Foreskin keratinocyte (primary cell): ENCODE measurements at places on chromosomes 7 and 10.

GRCh38 chr10:5618829-5619228 lies 47.6 kb downstream of the ASB13 start:
- no peak for DNase-seq

DNA sequence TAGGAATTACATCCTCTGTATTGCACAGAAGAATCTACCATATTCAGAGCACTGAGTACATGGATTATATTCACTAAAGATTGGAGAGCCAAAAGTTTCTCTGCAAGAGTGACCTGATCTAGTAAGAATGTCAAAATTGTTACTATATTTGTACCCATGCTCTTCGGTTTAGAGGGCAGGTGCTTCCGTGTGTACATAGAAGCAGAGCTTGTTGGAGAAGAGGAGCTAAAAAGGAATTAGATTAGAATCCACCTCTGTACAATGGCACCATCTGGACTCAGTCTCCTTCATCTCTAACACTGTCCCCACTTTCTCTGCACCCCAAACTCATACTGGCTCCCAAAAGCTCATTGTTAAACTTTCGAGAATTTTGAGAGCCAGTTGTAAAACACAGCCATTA lies 8.3 kb downstream of the CALD1 start:
- no peak for DNase-seq

DNA sequence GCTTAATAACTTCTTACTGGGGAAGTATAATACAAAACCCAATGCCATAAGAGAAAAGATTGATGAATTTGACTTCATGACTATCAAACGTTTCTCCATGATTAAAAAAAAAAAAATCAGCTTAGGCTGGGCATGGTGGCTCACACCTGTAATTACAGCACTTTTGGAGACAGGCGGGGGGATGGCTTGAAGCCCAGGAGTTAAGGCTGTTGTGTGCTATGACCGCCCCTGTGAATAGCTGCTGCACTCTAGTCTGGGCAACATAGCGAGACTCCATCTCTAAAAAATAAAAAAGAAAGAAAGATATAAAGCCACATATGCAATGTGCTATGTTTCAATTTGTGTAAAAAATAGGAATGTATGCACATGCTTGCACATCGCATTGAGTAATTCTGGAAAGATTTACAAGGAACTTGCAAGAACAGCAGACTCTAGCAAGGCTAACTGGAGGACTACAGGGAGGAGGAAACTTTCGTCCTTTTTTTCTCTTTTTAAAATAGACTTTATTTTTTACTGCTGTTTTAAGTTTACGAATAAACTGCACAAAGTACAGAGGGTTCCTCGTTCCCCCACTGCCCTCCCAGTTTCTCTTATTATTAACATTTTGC lies 10.3 kb upstream of the RARRES2 start:
- DNase-seq, result no peak

DNA sequence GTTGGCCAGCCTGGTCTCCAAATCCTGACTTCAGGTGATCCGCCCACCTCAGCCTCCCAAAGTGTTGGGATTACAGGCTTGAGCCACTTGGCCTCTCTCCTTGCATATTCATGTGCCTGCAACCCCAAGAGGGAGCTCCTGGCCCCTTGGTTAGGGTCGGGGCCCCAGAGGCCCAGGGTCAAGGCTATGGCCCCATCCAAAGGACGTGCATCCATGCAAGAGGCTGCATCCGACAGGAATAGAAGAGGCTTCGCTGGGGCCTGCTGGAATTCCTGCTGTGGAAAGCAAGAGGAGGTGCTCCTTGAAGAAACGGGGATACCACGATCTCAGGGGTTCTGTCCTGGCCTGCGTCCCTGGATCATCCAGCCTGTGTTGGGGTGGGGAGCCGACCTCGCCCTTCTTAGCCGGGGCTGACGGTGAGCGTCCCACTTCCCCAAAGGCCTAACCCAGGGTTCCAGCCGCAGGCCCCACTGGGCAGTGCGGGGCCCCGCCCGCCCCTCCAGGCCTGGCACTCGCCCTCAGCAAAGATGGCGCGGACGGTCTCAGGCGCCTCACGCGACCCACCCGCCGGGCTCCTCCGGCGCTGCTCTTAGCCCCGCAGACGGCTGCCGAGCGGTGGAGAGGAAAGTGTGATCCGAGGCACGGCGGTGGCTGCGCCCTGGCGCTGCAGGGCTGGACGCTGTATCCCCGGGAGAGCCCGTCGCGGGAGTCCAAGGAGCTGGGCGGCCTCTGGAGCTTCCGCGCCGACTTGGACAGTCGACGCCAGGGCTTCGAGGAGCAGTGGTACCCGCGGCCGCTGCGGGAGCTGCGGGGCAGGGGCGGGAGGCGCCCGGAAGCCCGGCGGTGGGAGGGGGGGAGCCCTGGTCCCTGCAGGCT lies 54.7 kb downstream of the ZNF727 start:
- DNase-seq, result no peak

DNA sequence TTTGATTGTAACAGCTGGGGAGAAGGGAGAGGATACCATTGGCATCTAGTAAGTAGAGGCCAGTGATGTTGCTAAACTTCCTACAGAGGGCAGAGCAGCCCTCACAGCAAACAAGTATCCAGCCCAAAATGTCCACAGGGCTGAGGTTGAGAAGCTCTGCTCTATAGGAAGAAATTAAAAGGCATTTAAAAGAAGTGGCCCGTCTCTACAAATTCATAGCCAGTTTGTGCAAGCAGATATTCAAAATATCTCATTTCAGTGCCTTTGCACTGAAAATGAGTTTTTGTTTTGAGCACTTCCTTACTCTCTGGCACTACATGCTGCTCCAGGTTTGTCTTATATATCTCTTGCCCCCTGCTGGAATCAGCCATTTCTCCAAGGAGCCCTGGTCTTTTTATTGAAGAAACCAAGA lies 330.0 kb downstream of the BBS9 start:
- DNase-seq, result peak; percentile 16

DNA sequence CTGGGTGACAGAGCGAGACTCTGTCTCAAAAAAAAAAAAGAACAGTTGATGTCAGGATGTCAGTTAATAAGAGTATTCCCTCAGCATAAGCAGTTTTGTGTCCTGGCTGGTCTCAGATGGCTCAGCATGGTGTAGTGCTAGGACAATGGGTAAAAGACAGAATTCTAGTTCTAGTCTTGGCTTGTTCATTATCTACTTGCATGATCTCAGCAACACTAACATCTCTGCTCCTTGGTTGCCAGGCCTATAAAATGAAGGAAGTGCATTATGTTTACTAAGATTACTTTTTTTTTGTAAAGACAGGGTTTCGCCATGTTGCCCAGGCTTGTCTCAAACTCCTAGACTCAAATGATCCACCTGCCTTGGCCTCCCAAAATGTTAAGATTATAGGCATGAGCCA lies 84.3 kb upstream of the SP8 start:
- peak; percentile 64 for DNase-seq

DNA sequence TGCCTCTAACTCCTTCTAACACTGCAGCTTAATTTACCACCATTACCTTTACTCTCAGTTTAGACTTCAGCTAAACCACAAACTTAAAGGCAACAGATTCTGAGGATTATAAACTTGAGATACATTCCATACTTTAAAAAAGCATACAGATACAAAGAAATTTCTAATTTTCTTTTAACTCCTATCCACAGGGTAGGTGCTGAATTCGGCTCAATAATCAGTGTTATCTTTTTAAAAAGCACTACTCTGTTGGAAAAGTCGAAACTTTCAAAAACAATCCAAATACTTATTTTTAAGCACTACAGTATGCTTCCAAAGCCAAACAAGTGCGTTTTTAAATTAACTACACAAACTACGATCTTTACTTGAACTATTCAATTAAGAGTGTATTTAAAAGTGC lies 1.0 kb downstream of the SMNDC1 start:
- DNase-seq, result no peak

- DNase-seq, result no peak
These were observed 15.2 kb upstream of the DNAAF5 start for GRCh38 chr7:711093-711921.

DNA sequence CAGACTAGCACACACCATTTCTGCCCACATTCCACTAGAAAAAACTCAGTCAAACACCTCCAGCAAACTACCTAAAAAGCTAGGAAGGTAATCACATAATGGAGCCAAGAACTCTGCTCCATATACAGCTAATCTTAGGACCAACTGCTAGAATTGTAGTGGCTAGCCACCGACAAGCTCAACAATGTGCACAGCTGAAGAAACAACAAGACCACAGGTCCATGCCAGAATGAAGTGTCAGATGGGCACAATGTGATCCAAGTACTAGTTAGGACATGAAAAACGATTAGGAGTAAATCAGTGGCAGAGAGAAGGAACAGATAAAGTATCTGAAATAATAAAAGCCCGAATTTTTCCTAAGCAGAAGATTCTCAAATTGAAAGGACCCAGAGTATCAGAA lies 38.6 kb downstream of the TMEM106B start:
- DNase-seq, result peak; percentile 4

- DNase-seq, result no peak
These were observed 132.7 kb upstream of the CXCL12 start for GRCh38 chr10:44517635-44518034.

- peak; percentile 90 for DNase-seq
These were observed 38.5 kb upstream of the LRRC17 start for GRCh38 chr7:102874166-102874829.

DNA sequence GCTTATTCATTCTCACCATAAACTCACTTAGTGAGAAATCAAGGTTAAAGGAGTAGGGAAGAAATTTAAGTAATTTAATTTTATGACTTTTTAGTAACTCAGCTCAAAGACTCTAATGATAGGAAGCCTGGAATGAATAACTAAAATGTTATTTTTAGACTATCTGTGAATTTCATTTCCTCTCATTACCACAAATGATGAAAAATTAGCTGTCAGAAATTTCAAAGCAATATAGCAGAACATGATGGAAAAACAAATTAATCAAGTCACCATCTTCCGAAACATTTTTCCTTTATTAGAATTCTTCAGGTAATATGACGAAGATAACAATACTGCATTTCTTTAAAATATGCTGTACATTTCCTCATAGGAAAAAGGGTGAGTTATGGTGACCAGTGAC lies 2.7 kb upstream of the ITGB8 start:
- DNase-seq, result no peak

- DNase-seq, result no peak
These were observed 9.2 kb upstream of the PWWP2B start for GRCh38 chr10:132387764-132388210.

GRCh38 chr7:112202816-112203215 lies 3.4 kb downstream of the DOCK4 start:
- DNase-seq, result no peak

- DNase-seq, result no peak
These were observed 156.0 kb upstream of the NFE2L3 start for GRCh38 chr7:25996006-25996408.

- DNase-seq, result peak; percentile 7
These were observed 338.8 kb downstream of the DNAJB9 start for GRCh38 chr7:108908456-108908855.

DNA sequence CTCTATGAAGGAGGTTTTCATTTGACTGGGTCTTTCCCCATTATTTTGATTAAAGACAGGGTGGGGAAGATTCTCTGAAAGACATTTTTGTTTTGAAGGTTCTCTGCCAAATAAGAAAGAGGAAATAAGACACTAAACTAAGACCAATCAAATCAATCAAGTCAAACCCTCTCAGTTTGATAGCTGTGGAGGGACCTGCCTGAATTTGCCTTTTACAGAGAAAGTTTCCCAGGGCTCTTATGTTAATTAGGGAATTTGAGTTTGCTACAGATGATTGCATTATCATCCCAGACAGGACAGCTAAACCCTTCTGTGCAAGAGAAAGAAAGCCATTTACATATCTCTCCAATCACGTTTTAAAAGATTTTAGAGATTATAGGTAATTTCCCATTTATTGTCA lies 80.0 kb downstream of the CSTF2T start:
- no peak for DNase-seq

- DNase-seq, result no peak
These were observed 4.7 kb downstream of the ZNF775 start for GRCh38 chr7:150383710-150384397.

DNA sequence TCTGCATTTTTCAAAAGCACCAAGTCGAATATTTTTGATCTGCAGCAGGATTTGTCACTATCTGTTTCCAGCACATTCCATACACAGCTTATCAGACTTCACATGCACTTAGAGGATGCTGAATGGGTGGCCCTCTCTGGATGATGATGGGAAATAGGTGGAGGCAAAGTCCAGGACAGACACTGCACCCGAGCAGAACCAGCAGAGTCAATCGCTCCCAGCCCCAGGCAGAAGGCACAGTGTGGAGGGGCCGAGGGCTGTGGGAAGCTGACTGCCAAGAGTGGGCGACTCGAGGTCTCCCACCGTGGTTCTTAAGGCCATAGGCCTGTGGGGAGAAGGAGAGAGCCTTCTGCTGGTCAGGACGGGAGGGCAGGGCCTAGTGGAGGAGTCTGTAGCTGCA lies 490.2 kb upstream of the MGMT start:
- DNase-seq, result no peak

GRCh38 chr10:26090026-26090425 lies 126.5 kb upstream of the GAD2 start:
- DNase-seq, result no peak

- peak; percentile 63 for DNase-seq
These were observed 871 bp downstream of the ST7 start for GRCh38 chr7:116953906-116954838.

DNA sequence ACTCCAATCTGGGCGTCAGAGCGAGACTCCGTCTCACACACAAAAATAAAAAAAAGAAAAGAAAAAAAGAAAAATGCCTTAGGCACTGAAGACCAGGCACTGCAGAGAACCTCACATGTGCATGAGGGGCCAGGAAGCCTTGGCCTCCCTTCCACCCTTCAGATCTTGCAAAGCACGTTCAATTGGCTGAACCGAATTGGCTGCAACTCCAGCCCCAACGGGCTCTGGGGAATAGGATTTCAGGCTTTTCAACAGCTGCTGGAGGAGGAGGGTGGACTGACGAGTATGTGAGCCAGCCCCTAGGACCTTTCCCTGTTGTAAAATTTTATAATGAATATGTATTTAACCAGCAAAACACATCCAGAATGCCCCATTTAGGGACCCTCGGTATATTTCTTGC lies 16.7 kb downstream of the TMEM120A start:
- no peak for DNase-seq

DNA sequence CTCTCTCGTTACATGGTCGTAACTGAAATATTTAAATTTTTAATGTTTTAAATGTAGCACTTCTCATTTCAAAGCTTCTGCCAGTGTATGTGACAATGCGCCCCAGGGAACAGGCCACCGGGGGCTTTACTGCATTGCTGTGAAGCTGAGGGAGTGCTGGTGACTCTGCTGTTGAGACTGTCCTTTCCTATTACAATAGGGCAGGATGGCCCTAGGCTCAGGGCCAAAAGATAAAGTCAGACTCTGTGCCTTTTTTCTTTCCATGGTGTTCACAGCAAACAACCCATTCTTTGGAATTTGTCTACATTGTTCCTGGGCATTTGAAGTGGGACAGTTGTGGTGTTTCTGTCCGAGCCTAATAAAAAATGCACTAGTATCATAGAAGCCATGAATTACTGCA lies 107.3 kb downstream of the GALNT11 start:
- DNase-seq, result no peak

GRCh38 chr10:32929634-32930033 lies 28.4 kb downstream of the ITGB1 start:
- no peak for DNase-seq

- DNase-seq, result no peak
These were observed 446.5 kb downstream of the LRMDA start for GRCh38 chr10:75877877-75878276.
